ENCODE measurements at places on chromosomes 2 and 18.

DNA sequence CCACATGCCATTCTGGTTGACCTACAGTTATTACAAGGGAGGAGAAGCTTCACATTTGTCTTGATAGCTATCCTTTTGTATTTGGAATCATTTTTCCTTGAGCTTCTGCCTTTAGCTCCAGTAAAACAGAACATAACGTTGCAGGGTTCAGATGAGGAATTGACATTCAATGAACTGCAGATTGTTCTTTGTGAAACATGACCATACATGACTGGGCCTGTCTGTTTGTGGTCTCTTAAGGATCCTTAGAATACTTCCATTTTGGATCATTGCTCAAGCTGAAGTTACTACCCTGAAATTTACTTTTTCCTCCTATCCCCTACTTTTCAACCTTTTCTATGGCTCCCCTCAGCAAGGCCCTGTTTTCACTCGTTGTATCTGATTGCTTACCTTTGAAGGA, 1281.7 kb upstream of the CELF4 start:
- no peak for DNase-seq

DNA sequence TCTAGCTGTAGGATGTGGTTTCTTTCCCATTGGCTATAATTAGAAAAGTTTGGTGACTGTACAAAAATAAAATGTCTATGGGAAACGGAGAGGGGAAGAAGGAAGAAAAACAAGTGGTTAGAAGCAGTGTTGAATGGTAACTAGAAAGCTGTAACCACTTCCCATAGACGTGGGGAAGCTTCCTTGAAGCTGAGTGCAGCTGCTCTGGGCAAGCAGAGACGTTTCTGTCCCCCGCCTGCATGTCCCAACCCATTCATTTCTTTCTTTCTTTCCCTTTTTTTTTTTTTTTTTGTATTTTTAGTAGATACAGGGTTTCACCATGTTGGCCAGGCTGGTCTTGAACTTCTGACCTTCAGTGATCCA, 367.8 kb upstream of the HS6ST1 start:
- DNase-seq, result no peak

- no peak for DNase-seq
These were observed 78.1 kb downstream of the WDSUB1 start for GRCh38 chr2:159208438-159208837.

DNA sequence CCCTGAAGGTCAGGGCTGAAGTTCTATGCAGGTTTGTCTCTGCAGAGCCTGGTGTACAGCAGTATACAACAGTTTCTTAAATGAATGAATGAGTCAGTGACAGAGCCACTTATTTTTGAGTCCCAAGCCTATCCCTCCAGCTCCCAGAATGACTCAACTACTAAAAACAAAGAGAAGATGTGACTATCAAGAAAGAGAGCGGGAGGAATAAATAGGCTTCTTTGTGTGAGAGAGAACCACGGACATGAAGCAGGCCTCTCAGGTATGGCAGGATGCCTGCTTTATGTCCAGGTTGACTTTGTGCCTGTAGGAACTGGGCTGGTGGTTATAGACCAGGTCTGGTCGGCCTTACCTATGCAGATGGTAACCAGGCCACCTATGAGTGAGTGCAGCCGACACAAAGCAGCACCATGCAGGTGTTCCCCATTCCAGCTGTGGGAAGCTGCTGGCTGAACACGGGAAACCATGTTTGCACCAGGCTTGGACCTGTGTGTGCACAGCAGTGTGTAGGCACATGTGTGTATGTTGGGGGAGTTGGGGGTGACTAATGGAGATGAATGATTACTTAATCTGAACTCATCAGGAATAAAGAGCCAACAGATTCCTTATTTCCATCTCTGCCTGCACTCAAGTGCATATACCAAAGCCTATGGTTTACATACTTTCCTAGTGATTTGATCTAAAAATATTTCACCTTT, 171.0 kb downstream of the OSR1 start:
- DNase-seq, result no peak

DNA sequence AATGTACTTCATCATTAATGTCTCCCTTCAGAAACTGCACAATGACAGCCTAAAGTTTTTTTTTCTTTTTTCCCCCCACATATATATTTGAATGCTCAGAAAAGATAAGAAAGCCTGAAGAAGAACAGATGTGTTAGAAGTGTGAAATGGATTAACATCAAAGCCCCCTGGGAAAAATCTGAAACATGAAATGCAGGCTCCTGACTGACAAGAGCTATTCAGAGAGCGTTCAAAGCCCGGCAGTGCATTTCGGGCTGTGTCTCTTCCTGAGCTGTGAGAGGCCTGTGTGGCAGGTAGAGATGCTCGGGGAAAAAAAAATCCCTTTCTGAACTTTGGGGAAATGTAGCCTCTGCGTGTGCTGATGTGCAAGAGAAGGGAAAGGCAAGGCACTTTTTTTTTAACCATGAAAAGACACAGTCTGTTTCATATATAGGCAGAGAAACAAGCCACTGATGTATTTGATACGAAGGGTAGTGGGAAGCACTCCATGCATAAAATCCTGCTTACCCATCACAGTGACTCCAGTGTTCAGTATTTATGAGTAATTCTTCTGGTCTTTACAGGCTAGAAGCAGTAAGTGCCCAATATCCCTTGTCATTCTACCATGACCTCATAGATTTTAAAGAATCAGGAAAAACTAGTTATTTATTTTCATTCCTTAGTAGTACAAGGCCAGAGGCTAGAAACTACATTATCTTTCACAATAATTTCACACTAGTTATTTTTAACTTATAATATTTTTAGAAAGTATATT, 1574.2 kb upstream of the PIK3C3 start:
- no peak for DNase-seq

GRCh38 chr18:7237673-7238272, 6.9 kb downstream of the LRRC30 start:
- no peak for DNase-seq

DNA sequence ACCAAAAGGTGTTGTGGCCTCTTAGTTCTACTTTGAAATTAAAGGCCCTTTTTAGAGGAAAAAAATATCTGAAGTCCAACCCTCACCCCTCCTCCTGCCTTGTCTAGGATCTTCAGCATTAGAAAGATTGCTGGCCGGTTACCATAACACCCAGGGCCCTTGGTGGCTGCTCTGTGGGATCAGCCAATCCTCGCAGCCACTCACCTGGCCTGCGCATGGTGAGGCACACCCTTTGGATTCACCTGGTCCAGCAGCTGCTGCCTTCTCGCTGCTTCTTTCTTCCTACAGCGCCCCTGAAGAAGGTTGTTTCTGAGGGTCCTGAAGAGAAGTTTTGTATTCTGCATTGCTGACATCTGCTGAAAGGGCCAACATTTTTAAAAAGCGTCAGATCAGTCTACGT, 25.2 kb downstream of the DYTN start:
- no peak for DNase-seq

GRCh38 chr2:66869076-66869475, 434.2 kb downstream of the MEIS1 start:
- DNase-seq, result no peak

GRCh38 chr2:180063494-180064092, 56.5 kb upstream of the CWC22 start:
- DNase-seq, result no peak

- DNase-seq, result no peak
These were observed 4.0 kb downstream of the FARSB start for GRCh38 chr2:222651718-222652418.

DNA sequence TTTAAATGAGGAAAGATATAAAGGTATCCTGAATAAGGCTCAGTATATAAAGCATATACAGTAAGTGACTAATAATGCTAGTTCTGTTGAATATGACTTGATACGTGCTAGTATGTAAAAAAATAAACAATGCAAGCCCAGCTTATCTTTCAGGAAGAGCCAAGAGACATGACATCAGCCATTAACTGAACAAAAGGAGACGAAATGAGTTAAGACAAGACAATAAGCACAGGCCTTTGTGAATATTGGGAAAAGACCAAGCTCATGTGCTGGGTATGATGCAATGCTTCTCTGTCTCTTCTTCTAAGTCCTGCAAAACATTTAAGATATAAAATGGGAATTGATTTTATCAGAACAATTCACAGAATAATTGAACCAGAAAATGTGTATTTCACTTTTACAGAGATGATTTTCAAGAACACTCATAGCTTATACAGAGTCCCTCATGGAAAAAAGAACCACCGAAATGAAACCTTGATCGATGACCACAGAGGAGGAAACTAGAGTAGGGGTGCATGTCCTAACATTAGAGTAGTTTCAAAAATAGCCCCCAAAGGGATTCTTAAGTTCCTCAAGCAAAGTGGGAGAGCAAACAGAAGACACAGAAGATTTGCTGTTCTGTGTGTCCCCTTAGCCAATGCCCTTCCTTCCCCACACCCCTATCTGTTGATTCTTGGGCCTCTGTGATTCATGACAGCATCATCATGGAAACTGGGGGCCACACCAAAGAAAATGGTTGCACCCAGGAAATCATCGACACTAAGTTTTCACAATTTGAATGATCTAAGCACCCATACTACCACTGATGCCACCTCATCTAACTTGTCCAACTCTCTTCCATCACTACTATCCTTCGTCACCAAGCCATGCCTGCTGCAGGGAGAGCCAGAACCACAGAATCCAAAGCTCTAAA, 68.0 kb upstream of the CRIM1 start:
- DNase-seq, result no peak

DNA sequence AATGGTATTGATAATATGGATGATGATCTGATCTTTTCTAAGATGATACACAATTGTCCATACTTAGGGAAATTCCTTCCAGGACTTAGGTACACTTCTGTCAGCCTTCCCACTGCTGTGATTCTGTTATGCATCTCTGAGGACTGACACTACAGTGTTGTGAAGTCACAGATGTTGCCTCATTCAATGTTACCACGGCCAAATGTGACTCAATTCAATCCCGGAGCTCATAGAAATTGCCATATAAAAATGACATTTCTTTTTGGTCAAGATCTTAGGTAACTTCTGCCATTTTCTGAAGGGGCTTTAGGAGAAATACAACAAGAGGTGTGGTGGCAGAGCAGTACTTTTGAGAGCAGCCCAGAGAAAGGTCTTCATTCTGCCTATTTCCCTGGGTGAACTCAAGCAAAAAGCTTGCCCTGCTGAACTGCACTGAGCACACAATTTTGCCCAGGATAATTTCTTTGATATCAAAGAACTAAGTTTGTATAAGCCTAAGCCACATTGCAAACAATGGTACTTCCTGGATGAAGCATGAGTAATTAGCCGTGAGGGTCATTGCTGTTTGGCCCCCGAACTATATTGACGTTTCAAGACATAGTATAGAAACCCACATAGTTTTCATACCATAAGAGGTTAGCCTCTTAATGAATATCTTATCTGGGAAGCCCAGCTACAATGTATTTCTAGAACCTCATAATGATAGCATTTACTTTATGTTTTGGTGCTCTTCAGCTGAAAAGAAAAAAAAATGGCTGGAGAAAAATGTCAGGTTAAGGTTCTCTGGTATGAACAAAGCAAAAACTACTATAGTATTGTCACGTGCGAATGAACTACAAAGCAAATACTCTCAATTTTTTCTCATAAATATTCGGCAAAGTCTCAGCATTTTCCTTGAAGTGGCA, 437.4 kb downstream of the MEIS1 start:
- no peak for DNase-seq

GRCh38 chr18:45164551-45164950, 450.7 kb upstream of the SLC14A2 start:
- DNase-seq, result no peak

DNA sequence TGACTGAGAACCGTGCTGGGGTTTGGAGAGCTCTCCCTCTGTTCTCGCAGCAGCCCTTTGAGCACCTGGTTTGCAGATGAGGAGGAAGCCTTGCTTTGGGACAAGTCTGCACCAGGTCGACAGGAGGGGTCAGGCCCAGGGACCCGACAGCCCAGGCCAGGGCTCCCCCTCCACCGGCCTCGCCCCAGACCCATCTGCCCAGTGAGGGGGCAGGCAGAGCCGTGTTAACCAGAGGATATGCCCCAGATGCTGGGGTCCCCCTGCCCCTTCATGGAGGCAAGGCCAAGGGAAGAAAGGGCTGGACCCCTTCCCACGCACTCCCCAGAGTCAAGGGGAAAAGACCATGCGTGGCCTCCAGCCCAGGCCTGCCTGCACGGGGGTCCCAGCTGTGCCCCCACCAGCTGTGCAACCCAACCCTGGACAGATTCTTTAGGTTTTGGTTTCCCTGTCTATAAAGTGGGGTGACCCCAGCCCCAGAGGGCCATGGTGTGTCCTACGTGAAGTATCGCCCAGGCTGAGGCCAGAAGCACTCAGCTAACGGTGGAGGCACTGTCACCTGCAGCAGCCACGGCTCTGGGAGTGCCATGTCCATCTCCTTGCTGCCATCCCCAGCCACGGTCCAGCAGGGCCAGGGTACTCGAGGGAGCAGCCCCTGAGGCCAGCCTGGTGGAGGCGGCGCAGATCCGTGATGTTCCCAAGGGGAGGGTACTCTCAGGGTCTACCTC, 4.8 kb upstream of the SNED1 start:
- no peak for DNase-seq

DNA sequence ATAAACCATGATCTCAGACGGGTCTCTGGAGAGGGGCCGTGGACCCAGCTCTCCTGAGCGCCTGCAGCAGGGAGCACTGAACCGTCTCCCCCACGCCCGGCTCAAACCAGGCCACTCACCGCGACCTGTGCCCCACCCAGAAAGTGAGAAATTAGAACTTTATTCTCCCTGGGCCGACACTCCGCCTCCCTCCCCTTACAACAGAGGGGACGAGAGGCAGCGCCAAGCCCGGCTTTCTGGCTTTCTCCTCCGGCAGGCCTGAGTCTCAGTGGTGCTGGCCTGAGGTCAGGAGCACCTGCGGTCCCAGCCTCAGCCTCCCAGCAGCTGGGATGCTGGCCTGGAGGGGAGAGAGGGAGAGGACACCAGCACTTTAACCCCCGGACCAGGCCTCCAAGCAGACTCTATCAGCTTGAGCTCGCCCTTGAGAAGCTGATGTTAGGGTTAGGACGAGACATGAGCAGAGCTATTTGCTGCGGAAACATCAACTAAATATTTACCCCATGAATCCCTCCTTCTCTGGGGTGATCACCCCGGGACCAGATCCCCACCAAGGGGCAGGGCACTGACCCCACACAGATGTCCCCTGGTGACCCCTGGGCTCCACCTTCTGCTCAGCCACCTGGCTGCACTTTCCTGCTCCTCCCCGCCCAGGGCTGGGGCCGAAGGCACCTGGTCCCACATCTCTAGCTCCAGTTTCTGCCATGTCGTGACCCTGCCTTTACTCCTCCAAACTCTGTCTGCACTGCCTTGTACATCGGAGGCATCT, 856.3 kb upstream of the SALL3 start:
- DNase-seq, result no peak

GRCh38 chr2:217996361-217996760, 6.4 kb downstream of the TNS1 start:
- no peak for DNase-seq

GRCh38 chr2:47771211-47771610, 11.7 kb upstream of the MSH6 start:
- no peak for DNase-seq

Measured in T-cell (primary cell).